ENCODE measurements at places on chromosomes 7 and 10.

- DNase-seq, result no peak
Observed at GRCh38 chr10:14191871-14192270, 138.9 kb downstream of the FRMD4A start.

DNA sequence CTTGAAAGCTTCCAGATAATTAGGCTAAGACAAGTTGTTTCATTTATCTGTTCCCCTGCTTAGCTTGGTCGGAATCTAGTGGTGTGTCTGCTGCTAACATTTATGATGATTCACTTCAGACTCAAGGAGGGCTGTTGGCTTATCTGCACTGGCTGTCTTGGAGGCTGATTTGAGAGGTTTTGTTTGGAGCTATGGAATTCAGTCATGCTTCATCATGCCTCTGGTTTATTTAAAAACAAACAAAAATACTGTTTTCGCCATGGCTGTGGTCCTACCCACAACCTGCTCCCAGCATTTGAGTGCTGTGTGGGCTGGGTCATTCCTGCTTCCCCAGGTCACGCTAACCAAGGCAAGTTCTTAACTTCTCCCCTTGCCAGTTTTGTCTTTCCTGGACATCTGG lies 11.7 kb upstream of the ARPC1B start:
- no peak for DNase-seq

GRCh38 chr7:106327538-106328481 lies 43.0 kb upstream of the NAMPT start:
- DNase-seq, result no peak

DNA sequence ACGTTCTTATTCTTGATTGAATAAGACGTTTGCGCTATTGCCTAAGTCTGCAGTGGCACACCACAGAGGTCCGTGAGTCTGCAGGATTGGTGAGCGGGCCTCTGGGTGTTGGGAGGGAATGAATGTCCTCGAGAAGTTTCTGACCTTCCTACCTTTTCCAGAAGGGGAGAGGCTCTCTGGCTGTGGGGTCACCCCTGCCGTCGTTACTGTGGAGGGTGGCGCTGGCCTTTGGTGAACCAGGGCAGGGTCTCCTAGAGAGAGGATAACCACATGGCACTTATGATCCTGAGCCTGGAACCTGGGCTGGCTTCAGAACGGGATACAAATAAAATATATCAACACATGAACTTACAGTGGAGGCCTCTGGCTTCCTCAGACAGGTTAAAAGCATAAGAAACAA lies 13.8 kb downstream of the IL15RA start:
- DNase-seq, result no peak

- no peak for DNase-seq
Observed at GRCh38 chr7:30648744-30649540, 33.3 kb downstream of the CRHR2 start.

- DNase-seq, result no peak
Observed at GRCh38 chr7:142168746-142169145, 57.2 kb downstream of the MGAM2 start.

DNA sequence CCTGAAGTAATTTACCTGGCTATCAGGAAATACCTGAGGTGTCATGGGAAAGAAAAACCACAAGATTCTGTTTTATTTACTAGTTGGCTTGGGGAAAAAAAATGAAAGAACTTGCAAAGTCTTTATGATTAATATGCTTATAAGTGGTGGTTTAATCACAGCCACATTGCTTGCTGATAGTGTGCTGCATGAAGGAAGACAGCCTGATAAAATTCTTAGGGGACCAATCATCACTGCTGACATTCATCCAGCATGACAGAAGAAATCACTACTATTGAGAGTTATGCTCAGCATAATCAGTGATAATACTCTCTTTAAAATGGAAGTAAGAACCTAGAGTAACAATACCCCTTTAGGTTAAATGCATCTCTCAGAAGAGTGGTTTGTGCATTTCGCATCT lies 150.2 kb upstream of the LRRN3 start:
- no peak for DNase-seq

- no peak for DNase-seq
Observed at GRCh38 chr7:96034940-96035727, 262.8 kb downstream of the DYNC1I1 start.

DNA sequence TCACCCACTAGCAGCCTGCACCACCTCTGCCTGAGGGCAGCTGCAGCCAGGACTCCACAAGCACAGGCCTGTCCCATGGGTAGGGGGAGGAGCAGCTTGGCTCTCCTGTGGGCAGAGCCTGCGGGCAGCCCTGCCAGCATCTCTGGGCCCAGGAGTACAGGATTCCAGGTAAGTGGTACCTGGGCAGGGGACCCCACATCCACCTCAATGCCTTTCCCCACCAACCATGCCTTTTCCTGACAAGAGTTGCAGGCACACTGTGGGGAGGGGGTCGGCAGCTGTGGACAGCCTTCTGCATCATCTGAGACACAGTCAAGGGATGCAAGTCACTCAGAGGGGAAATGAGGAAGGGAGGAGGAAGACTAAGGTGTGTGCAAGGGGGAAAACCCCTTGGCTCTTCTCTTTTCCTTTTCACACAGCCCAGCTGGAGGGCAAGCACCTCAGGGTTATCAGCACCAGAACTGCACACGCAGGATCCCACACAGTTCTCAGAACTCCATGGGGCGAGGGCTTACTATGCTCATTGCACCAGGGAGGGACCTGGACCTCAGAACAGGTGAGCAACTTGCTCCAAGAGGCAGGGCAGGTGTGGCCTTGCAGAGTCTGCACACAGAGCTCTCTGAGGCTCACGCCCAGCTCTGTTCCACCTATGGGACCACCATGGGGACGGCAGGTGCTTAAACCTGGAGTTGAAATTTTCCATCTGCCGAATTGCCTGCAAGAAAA lies 16.5 kb upstream of the ANTXRL start:
- no peak for DNase-seq

Data from AML-193 (cell line).